ENCODE measurements at places on chromosomes 3 and 15.
A peak's percentile ranks its signal among the peaks of the same experiment; 100 is the strongest.

GRCh38 chr15:59420108-59420507 is 17.9 kb upstream of the FAM81A start:
- no peak for DNase-seq

- no peak for DNase-seq
These were observed 8.7 kb downstream of the PXYLP1 start for GRCh38 chr3:141240286-141240685.

GRCh38 chr15:59801649-59802048 is 112.5 kb upstream of the BNIP2 start:
- no peak for DNase-seq

- DNase-seq, result no peak
These were observed 86.5 kb upstream of the PRR20G start for GRCh38 chr3:127374086-127375010.

- peak; percentile 24 for DNase-seq
These were observed 146.9 kb upstream of the GADL1 start for GRCh38 chr3:31041161-31041978.

GRCh38 chr3:107670986-107671385 is 148.2 kb downstream of the BBX start:
- no peak for DNase-seq

DNA sequence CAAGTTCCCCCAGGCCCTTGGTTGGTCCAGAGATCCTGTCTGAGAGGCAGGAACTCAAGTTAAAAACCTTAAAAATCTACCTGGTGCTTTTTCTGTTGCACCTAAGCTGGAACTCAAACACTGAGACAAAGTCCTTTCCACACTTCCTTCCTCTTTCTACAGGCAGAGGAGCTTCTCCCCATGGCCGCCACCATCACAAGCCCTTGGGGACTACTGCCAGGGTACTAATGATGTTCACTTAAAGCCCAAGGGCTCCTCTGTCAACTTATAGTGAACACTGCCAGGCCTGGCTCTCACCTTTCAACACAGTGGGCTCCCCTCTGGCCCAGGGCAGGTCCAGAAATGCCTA is 26.0 kb downstream of the TM4SF18 start:
- no peak for DNase-seq

DNA sequence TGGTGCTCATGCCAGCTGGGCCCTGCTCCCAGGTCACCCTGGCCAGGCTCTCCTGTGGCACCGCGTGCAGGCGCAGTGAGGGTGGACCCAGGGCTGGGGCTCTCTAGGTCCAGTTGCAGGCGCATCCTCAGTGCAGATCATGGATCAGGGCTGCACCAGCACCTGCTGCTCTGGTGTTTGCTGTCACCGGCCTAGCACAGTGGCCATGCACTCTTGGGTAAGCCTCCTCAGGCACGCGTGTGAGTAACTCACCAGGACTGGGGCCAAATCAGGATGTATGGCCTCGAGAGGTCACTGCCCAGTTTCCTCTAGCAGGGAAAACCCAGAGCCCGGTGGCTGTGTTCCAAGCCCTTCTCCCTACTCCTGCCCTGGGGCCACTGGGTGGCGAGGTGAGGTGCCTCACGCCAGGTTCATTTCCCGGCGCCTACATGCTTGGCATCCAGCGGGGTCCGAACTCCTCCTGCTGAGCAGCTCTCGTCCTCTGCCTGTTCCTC is 45.5 kb upstream of the SLC41A3 start:
- DNase-seq, result no peak

- DNase-seq, result no peak
These were observed 19.5 kb downstream of the SEC22C start for GRCh38 chr3:42562047-42562907.

GRCh38 chr3:23041918-23042696 is 161.0 kb upstream of the UBE2E2 start:
- no peak for DNase-seq

DNA sequence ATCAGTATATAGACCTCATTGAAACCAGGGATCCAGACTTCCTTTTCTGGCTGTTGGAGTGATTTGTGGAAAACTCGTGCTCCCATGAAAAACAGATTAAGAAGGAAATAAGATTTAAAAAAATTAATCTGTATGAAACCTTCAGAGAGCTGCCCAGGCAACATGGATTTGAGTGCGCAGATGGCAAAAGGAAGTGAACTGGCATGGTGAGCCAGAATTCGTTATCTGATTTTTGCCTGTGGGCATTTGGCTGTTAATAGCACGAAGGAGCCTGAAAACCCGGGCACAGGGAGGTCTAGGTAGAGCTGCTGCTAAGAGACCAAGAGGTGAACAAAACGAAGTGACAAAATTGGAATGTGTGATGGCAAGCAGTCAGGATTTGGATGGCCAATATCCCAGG is 19.1 kb upstream of the SPINK8 start:
- no peak for DNase-seq

DNA sequence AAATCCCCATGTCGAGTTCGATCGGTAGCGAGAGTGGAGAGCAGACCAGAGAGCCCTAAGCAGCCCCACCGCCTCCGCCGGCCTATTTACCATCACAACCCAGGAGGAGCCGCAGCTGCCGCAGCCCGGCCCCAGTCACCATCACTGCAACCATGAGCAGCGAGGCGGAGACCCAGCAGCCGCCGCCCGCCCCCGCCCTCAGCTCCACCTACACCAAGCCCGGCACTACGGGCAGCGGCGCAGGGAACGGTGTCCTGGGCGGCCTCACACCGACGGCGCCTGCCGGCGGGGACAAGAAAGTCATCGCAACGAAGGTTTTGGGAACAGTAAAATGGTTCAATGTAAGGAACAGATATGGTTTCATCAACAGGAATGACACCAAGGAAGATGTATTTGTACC is 89.5 kb upstream of the TPM1 start:
- no peak for DNase-seq

- DNase-seq, result peak; percentile 35
These were observed 94.0 kb upstream of the LRRN1 start for GRCh38 chr3:3705090-3705775.

DNA sequence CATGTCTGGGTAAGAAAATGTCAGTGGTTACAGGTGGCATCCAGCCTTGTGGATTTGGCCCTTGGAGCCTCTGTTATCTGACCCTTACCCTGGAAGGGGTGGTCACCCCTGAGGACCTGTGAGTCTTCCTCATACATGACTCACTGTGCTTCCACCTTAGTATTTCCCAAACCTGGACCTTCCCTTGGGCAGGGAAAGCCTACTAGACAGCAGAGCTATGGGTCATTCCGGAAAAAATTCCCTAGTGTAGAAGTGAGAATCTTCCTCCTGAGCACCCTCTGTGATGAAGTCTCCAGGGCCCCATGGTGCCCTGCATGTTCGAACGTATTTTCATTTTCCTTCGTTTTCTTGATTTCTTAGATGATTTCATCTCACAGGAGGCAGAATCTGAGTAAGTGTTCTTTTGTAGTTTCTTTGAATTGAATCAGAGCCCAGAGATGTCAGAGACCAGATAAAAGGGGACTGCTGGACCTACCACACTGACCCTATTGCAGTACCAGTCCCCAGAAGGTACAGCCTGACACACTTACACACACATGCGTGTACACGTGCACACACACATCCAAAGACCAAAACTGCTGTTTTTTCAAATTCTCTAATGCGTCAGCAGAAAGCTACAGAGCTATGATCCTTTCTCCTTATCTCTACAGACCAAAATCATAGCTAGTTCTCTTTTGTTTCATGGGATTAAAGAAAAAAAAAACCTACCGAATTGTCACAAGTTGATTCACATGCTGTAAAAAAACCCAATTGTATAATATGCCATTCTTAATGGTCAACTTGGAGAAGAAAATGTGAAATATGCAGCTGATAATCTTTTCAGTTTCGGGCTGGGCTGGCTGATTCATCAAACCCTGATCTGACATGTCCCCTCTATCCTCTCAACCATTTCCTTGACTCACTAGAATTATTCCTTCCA is 50.5 kb upstream of the ARHGEF3 start:
- no peak for DNase-seq

DNA sequence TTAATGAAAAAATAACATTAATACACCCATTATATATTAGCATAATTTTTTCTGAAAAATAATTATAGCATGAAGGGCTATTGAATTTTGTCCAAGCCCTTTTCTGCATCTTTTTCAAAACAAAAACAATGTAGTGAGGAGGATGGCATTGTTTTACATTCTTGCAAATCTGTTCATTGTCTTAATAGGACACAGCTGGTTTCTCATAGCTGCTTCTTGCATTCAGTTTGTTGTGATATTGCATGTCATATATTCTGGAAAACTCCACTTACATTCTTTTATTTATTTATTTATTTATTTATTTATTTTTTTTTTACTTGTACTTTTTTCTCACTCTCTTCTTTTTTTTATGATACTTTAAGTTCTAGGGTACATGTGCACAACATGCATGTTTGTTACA is 107.4 kb downstream of the NR1D2 start:
- peak; percentile 8 for DNase-seq

GRCh38 chr3:161674402-161674801 is 177.8 kb downstream of the OTOL1 start:
- DNase-seq, result no peak

GRCh38 chr3:64792445-64792844 is 104.6 kb upstream of the ADAMTS9 start:
- no peak for DNase-seq

- no peak for DNase-seq
These were observed 54.4 kb downstream of the ISG20 start for GRCh38 chr15:88693191-88693590.

- DNase-seq, result no peak
These were observed 93.2 kb downstream of the TMEM212 start for GRCh38 chr3:171936191-171936841.

DNA sequence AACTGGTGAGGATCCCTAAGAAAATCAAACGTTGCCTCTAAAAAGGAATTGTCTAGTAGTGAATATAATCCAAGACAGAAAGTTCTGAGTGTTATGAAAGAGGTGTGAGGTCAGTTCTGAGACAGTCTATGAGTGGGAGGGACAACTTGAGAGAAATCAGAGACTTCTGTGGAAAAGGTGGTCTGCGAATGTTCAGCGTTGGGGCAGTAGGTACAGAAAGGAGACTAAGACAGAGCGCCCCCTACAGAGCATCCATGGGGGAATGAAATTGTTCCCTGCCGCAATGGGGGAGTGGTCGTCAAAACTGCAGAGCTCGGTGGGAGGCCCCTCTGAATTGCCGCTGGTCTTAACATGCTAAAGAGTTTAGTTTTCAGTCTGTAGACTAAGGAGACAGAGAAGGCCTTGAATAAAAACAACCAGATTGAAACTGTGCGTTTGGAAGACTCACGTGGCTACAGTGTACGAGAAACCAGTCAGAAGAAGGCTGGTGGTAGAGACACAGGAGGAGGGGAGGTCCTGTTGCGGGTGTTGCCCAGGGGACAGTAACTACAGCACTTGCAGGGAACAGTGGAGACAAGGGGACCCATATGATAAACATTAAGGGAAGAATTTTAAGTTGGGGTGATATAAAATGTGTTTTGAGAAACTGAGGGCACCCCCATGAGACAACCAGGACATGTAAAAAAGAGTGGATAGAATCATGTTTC is 6.9 kb downstream of the TNIK start:
- peak; percentile 58 for DNase-seq

GRCh38 chr3:185750015-185750414 is 74.8 kb downstream of the IGF2BP2 start:
- DNase-seq, result no peak

- peak; percentile 78 for DNase-seq
These were observed 762 bp downstream of the CTNNB1 start for GRCh38 chr3:41199866-41200668.

GRCh38 chr15:71078506-71079207 is 36.6 kb upstream of the THSD4 start:
- no peak for DNase-seq

GRCh38 chr3:120816728-120817127 is 74.2 kb downstream of the GTF2E1 start:
- DNase-seq, result peak; percentile 8

- DNase-seq, result no peak
These were observed 8.8 kb downstream of the GPR87 start for GRCh38 chr3:151307583-151308488.

GRCh38 chr15:88376574-88377174 is 90.5 kb downstream of the MRPL46 start:
- no peak for DNase-seq

GRCh38 chr3:127546970-127547733 is 43.4 kb downstream of the TPRA1 start:
- DNase-seq, result peak; percentile 41

GRCh38 chr3:154061001-154061370 is 60.2 kb upstream of the ARHGEF26 start:
- DNase-seq, result no peak

DNA sequence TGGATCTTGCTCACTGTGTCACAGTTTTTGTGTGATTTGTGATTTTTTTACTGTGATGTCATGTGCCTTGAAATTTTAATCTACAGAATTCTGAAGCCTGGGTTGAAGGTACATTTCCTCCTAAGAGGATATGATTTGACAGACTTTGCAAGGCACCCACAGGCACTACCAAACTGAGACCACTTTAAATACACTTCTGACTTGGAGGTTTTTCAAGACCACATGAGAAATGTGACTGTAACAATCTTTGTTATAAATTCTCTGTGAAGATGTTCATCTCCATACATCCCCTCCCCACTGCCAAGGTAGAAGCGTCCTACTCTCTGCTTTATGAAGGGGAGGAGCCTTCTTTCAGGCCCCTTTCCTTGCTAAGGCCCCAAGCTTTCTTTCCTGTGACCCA is 22.8 kb downstream of the UBXN7 start:
- no peak for DNase-seq

DNA sequence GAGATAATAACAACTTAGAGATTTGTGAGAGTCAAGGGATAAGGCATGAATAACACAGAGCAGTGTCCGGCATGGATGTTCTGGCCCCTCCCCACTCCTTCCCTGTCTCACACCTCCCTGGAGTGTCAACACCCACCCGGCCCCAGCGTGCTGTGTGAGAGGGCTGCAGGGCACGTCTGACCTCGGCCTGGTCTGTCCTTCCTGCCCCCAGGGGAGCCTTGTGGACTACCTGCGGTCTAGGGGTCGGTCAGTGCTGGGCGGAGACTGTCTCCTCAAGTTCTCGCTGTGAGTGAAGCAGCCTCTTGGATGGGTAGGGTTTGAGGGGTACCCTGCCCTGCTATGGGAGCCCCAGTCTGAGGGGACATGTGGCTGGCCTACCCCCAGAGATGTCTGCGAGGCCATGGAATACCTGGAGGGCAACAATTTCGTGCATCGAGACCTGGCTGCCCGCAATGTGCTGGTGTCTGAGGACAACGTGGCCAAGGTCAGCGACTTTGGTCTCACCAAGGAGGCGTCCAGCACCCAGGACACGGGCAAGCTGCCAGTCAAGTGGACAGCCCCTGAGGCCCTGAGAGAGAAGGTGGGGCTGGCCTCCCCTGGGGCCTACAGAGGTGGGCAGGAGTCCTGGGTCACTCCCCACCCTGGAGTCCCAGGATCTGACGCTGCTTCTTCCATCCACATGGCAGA is 11.2 kb upstream of the LMAN1L start:
- no peak for DNase-seq

- DNase-seq, result no peak
These were observed 54.4 kb downstream of the NUP210 start for GRCh38 chr3:13365390-13366379.

GRCh38 chr15:35728219-35728940 is 182.4 kb upstream of the DPH6 start:
- DNase-seq, result no peak

GRCh38 chr15:80404057-80404760 is at the start of gene ARNT2:
Gene ARNT2, plus strand, starts transcription at chr15:80404382. Its CDS starts 134 bp downstream, at chr15:80404516.
- peak; percentile 83 for DNase-seq

All from eye (tissue), 1 donor.